Stimulated activated CD4-positive, alpha-beta T cell treated with anti-CD3 and anti-CD28 coated beads, Interleukin-15, amount 100 ng/mL, for 1 hour (primary cell): ENCODE measurements at places on chromosomes 6 and 20.

DNA sequence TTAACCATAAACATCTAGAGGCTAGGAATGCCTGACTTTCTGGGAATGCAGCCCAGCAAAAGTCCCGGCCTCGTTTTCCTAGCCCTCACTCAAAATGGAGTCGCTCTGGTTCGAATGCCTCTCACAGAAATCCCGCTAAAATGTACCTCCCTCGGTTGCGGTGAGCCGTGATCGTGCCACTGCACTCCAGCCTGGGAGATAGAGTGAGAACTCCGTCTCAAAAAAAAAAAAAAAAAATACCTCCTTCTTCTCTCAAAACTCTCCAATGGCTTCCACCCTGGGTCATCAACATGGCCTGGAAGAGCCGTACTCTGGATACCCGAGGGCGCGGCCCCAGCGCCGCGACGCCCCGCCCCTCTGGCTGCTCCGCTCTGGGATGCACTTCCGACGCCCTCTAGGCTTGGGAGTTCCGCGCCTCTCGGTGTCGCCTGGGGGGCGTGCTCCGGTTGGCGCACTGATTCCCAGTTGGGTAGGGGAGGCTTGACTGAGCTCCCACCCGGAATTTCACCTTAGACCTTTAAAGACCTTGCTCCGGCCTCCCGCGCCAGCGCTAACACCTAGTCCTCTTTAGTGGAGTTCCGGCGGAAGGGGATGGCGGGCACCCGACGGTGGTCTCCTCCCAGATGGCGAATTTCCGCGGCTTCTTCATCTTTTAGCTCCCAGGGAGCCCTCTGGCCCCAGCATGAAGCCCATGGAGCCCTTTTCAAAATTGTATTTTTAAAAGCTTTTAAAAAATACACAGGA is 12.3 kb downstream of the HMGN4 start:
- peak; percentile 39 for DNase-seq

DNA sequence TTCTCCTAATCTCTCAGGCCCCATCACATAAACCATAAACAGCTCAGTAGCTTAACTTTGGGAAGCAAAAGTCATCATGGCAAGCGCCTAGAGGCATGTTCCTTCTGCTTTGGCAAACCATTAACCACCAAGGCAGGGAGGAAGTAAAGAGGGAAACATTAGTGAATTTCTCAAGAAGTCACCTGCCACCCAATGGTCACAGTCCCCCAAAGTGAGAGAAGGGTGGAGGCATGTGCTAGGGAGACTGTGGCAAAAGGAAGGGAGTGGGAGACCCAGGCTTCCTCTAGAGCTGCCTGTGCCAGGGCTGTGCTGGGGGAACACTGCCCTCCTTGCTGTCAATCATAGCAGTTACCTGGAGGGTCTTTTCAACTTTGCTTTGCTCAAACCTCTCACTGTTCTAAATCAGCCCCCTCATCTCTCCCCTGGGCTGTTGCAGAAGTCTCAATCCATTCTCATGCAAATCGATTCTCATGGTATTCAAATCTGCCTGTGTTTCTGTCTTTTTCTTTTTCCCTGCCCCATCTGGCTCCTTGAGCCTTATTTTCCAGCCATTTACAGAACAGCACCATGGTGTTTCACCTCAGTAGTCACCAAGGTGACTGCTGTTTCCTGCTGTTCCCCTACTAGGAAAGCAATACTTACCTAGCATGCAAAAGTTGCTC is 1.8 kb upstream of the RNF24 start:
- no peak for DNase-seq

DNA sequence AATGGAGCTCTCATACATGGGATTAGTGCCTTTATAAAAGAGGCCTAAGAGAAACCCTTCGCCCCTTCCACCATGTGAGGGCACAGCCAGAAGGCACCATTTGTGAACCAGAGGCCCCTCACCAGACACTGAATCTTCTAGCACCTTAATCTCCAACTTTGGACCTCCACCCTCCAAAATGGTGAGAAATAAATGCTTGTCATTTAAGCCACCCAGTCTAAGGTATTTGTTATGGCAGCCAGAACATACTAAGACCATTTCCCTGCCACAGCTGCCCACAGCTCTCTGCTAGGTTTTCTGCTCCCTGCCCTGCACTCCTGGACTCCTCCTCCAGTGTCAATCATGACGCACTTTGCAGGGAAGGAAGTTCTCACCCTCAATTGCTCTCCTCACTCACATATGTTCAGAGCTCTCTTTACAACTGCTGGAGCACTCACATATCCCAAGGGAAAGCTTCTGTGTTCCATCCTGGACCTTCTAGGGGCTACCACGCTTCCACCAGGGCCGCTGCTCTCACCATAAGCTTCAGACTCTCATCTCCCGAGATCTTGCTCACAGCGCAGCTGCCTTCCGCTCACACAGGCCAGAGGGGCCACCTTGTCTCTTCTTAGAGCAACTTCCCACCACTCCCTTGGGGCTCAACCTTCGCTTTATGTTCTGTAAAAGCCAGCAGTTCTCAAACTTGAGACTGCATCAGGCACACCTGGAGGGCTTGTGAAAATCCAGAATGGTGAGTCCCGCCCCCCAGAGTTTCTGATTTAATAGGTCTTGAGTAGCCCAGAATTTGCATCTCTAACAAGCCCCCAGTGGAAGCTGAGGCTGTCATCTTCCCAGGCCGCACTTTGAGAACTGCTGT is 1.6 kb upstream of the LY86 start:
- DNase-seq, result no peak

GRCh38 chr6:111925296-111925695 is 52.0 kb upstream of the FYN start:
- no peak for DNase-seq

GRCh38 chr6:100658486-100658885 is 193.8 kb upstream of the SIM1 start:
- no peak for DNase-seq

DNA sequence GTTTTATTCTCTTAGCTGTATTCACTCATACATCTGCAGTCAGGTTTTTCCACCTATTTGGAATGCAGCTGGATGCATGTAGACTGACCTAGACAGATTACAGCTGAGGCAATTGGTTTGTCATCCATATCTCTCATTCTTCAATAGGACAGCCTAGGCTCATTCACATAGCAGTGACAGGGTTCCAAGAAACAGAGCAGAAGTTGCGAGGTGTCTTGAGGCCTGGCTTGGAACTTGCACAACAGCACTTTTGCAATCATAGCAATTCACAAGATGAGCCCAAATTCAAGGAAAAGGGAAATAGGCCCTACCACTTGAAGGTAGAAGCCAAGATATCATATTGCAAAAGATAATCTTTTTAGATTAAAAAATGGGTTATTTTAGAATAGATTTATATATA is 508.9 kb upstream of the JAG1 start:
- DNase-seq, result no peak

- no peak for DNase-seq
Measured at GRCh38 chr6:146028851-146029572, at the start of gene GRM1. Gene GRM1, plus strand, starts transcription at chr6:146029062. Its CDS starts 456 bp downstream, at chr6:146029518.

DNA sequence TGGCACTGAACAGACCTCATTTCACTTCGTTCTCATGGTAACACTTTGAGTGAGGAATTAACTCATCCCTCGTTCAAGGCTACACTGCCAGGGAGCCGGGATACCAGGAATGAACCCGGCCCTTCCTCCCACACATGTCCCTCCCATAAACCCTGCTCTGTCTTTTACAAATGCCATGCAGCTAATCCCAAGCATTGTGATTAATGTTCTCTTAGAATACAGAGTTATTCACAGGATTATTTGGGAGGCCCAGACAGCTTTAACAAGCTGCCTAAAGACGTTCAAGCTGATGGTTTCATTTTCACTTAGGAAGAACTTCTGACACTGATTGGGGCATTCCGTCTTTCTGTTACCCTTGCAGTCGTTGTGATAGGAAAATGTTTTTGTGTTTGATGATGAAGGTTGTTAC is 42.5 kb upstream of the CD83 start:
- DNase-seq, result no peak

DNA sequence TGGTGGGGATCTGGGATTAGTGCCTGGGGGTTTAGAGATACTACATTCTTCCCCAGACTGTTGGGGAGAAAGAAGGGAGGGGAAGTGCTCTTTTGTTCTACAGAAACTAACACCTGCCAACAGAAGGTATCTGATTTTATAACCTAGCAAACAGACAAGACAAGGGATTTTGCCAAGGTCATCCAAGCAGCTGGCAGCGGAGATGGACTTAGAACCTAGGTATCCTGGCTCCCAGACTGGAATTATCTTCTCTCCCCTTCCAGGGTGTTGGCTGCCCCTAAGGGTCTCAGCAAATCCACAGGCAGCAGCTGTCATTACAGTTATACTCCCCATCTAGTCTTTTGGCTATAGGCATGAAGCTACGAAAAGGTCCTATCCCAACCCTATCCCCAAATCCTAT is 8.4 kb downstream of the SDC4 start:
- no peak for DNase-seq

GRCh38 chr6:106858653-106859092 is 115.9 kb downstream of the CD24 start:
- no peak for DNase-seq

GRCh38 chr6:165808021-165808420 is 145.0 kb upstream of the PDE10A start:
- DNase-seq, result no peak

GRCh38 chr6:166738386-166739116 is 111.5 kb upstream of the RPS6KA2 start:
- no peak for DNase-seq

DNA sequence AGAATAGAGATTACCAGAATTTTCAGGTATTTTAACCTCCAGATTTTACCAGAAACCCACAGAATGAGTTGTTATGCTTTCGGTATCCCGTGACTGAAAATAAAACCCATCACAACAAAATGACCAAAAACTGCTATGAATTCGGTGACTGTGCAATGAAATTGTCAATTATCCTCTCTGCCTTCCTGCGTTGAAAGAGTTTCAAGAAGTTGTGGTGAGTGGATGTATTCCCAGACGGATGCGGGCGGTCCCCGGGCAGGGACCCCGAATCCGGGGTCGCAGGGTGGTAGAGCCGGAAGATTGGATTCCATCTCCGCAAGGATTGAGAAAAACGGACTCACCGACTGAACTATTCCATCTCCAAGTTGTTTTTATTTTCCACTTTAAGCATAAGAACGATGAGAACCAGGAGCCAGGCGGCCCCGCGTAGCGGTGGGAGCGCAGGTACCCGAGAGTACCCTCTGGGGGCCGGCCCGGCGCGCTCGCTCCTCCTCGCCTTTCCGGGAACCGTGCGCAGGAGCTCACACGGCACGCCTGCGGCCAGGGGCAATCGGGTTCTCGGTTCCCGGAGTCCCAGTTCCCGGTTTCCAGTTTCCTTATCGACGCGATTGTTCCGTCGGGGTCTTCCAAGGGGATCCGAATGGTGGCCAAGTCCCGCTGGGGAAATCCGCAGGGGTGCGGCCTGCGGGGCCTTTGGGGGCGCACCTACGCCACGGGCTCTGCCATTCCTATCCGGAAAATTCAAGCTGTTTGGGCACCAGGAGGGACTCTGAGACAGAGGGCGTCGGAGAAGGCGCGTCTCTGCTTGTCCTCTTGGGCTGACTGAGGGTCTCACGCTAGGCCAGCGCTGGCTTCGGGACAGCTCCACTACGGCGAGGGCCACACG is 104.9 kb upstream of the PRDM1 start:
- no peak for DNase-seq

DNA sequence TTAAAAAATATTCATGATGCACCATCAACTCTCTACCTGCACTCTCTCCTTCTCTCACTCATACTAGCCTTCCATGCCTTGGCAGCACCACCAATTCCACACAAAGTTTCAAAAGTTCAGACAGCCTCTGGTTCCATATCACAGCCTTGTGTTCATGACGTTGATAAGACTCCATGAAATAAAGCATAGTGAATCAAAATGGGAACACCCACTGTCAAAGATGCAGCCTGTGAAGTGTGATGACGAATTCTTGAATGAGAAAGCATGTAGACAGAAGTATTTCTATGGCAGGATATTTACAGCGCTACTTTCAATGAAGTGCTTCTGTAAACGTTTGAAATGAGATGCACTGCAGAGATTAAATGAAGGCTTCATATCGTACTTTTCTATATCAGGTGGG is 77.3 kb upstream of the FERMT1 start:
- DNase-seq, result no peak

DNA sequence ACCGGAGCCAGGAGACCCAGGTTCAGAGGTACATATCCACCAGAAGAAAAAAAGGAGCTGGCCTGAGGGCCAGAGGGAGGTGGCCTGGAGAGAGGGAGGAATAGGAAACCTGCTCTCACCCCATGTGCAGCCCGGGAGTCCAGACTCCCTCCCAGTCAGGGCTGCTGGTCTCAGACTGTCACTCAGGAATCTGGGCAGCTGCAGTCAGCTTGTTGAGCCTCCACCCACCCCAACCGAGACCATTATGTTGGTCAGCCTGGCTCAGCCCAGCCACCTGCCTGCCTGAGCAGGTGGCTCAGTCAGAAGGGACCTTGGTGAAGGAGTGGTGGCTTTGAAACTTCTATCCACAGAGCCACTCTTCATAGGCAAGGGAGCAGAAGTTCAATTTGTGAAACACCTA is 53.3 kb upstream of the EPB41L1 start:
- no peak for DNase-seq

- no peak for DNase-seq
Measured at GRCh38 chr20:35306931-35307517, 14.8 kb upstream of the FAM83C start.

GRCh38 chr6:79301290-79301689 is 66.8 kb upstream of the HMGN3 start:
- DNase-seq, result no peak

DNA sequence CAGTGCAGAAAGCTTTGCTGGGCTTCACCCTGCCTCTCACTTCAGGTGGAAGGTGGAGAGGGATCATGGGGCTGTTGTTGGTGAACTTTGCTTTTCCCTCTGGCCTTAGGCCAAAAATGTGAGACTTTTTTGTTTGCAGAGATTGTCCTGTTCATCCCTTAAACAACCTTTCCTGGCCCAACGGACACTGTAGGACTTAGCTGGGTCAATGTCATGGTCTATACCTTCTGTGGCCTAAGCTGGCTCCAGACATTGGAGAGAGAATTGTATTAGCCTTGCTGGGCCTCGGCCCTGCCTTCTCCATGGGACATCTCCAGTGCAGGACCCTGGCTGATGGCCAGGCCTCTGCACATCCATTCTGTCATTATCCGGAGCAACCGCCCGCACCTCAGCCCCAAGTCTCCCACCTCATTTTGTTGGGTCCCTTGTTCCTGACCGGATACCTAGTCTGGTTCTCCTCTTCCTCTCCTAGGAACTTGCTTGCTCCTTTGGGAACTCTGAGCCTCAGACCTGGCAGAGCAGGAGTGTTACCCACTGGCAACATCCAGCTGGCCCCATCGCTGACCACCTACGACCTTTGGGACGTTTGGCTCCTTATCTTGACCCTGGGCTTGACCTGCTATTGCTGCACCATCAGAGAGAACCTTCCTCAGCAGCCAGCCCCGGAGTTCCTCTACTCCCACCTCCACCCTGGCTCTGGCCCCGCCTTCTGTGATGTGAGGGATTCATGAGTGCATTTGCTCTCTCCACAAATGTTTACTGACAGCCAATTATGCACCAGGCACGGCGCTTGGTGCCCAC is 128.2 kb downstream of the BANF2 start:
- DNase-seq, result no peak
